ENCODE measurements at places on chromosomes 12 and 14. TPM values are rescaled to one million over a fixed set of nuclear protein-coding genes. Genes with fewer than 3 reads are reported as not detected.

CLBA1 gene
- total RNA-seq = 11.8 TPM

KLRK1 gene
- total RNA-seq = not detected

SLC10A1 gene
- total RNA-seq = not detected

APOF gene
- not detected for total RNA-seq

PTPN21 gene
- total RNA-seq = 13.4 TPM

GLT1D1 gene
- not detected for total RNA-seq

TMEM63C gene
- 1.4 TPM for total RNA-seq

KRT79 gene
- total RNA-seq = 0.07 TPM
